Vagina (tissue), 2 donors: ENCODE measurements at places on chromosomes 7 and 10. TPM values are rescaled to one million over a fixed set of nuclear protein-coding genes. Genes with fewer than 3 reads are reported as not detected.
A peak's percentile ranks its signal among the peaks of the same experiment; 100 is the strongest.

- DNase-seq, result peak; percentile 34
- no peak overlapping the region for H3K27ac ChIP-seq
- H3K4me3 ChIP-seq, result no peak overlapping the region
- H3K4me1 ChIP-seq, result no peaks in the 10 kb centered on the region
- H3K27me3 ChIP-seq, result no peaks in the 10 kb centered on the region
- no peaks in the 10 kb centered on the region for H3K36me3 ChIP-seq
Observed at GRCh38 chr10:86300931-86301830, 65.4 kb downstream of the GRID1 start.

DNA sequence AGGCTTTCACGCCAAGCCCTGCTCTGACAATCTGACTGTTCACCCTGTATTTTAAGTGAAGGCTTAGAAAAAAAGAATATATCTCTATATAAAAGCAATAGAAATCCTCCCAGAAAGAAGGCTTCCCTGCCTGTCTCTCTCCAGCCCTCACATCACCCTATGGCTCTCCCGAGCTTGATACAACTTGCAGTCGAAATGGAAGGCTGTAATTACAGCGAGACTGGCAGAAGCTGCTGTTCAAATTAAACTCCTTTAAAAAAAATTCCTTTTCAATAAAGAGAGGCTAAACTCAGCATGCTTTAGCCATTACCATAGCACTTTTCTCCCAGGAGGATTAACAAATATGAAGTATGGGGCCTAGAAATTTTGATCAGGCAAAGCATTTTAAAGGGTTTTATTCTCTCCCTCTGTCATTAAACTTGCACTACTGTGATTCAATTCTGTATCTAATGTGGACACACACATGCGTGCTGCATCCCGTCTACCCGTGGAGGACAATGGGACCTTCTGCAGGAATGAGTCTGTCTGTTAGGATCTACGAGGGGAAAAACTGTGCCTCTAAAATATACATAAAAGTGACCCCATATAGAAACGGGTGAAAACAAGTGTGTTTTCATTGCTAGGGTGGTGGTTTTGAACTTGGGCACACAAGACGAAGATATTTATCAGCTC is 223.8 kb downstream of the USP6NL start:
- H3K4me3 ChIP-seq, result no peak overlapping the region
- DNase-seq, result no peak
- H3K36me3 ChIP-seq, result no peaks in the 10 kb centered on the region
- no peaks in the 10 kb centered on the region for H3K4me1 ChIP-seq

DNA sequence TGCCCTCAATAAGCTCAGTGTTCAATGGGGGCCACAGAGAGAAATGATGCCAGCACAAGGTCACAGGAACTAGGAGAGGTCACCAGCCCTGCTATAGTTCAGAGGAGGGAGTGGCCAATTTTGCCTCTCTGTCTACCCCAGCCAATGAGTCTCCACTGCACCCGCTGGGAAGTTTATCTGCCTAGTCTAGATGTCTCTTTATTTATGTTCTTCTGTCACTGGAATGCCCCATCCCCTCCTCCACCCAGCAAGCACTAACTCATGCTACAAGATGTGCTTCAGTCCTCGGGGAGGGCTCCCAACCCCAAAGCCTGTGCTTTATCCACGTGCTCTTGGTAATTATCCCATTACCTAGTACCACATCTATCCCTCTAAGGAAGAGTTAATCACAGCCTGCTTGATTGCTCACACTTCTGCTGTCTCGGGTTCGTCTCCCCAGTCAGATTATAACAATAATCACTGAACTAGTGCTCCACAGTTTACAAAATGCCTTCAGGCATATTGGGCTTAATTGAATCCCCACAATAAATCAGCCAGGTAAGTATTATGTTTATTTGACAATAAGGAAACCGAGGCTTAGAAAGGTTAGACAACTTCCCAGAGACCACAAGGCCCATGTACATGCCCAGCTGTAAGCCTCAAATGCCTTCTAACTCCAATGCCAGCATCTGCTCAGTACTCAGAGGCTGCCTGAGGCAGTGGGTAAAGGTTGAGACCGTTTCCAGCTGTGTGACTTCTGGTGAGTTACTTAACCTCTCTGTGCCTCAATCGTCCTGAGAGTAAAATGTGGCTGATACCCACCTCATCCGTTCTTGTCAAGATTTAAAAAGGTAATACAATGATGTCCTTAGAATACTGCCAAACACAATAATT is 3.9 kb downstream of the HIP1 start:
- H3K27me3 ChIP-seq, result no peaks in the 10 kb centered on the region
- H3K36me3 ChIP-seq, result no peaks in the 10 kb centered on the region
- H3K4me1 ChIP-seq, result peaks cover 47% of the 10 kb centered on the region

DNA sequence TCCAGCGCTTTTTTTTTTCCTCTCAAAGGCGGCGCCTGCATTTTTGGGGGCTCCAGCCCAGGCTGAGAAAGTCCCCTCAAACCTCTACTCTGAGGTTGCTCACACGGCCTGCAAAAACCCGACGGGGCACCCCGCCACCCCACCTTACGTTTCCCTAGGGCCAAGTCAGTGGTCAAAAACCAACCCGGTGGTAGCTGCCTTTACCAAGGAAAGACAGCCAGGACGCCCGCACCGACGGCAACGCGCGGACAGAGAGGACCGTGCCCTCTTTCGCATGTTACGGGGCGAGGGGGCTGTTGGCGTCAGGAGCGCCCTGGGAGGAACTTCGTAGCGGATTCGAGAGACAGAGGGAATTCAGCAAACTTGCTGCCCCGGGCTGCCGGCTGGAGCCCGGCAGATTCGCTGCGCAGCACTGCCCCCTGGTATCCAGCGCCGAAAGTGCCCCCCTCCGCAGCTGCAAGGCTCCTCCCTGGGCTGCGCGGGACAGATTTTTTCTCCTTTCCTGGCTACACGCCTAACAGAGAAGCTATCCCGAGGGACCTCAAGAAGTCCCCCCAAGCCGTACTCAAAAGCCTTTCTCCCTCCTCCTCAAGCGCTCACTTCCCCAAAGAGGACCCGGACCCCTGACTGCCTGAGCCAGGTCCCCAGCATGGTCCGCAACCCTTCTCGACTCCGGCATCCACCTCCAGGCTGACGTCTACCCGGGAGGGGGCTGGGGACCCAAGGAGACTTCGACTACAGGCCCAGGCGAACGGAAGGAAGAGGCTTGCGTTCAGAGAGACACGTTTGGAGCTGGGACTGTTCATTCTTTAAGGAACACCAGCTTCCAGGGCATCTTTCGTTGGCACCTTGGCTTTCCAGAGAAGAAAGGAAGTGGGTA is 27.7 kb upstream of the VAX1 start:
- no peaks in the 10 kb centered on the region for H3K36me3 ChIP-seq
- no peak for DNase-seq
- H3K4me3 ChIP-seq, result no peak overlapping the region
- H3K27ac ChIP-seq, result no peak overlapping the region
- peaks cover 31% of the 10 kb centered on the region for H3K27me3 ChIP-seq

The VWC2 gene
- total RNA-seq, result under 0.01 TPM

DNA sequence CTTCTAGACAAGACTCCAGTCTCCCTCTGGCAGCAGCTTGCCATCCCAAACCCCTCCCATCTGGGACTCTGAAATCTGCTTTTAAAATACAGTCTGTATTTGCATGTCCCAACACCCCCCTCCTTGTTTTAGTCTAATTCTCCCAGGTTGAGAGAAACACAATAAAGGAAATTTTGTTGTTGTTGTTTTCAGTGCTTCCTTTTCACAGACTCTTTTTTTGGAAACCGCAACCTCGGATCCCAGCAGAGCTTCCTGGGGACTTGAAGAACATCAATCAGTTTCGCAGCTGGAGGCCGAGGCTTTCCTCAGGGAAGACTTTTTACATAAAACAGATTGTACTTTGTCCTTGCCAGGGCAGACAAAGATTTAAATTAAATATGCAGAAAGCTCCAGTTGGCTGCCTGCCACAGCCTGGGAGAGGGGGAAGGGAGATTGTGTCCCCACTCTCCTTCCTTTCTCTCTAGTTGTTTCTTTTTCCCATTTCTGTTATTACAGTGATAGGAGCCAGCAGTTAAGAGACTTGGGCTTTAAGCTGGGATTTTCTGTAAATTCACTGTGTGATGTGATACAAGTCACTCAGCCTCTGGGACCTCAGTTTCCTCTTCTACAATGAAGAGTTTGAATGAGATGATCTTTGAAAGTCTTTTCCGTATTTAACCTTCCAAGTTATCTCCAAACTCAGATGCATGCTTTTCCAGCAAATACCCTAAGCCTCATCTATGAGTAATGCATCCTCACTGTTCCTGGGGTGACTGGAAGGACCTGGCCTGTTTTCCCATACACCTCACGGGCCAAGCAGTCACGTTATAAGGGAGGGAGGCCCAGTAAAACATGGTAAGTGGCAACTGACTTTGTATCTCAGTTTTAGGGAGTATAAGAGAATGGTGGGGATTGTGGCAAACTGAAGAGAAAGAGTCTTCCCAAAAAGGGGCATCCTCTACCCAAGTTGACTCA is 192.3 kb downstream of the REEP3 start:
- H3K27me3 ChIP-seq, result no peaks in the 10 kb centered on the region
- H3K36me3 ChIP-seq, result no peaks in the 10 kb centered on the region
- H3K4me3 ChIP-seq, result no peak overlapping the region

- no peaks in the 10 kb centered on the region for H3K27me3 ChIP-seq
- no peak for DNase-seq
- H3K27ac ChIP-seq, result peak overlapping the region; percentile 22
- no peaks in the 10 kb centered on the region for H3K36me3 ChIP-seq
- no peak overlapping the region for H3K4me3 ChIP-seq
Observed at GRCh38 chr10:118832241-118832651, 77.5 kb upstream of the CACUL1 start.

GRCh38 chr7:13028825-13029099 is 341.3 kb downstream of the ARL4A start:
- no peak overlapping the region for H3K27ac ChIP-seq
- no peaks in the 10 kb centered on the region for H3K27me3 ChIP-seq
- DNase-seq, result no peak

The ARHGAP19 gene
- 3.9 TPM for total RNA-seq

DNA sequence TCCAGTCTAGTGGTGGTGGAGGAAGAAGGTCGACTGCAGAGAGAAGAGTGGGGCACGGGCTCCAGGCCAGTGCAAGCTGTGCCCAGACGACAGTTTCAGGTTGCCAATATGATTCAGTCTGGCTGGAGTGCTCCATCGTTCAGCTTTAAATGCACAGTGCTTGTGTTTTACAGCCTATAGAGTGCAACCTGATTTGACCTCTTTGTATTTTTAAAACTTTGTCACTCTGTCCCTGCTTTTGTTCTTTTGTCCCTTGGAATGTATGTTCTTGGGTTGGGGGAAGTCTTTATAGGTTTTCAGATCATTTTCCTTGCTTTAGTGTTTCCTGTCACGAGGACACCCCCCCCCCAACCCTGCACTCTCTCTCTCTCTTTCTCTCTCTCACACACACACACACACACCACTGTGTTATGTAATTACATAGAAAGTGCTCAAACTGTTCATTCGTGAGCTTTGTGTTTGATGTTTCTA is 198.0 kb downstream of the CAMK1D start:
- no peaks in the 10 kb centered on the region for H3K4me1 ChIP-seq
- H3K36me3 ChIP-seq, result no peaks in the 10 kb centered on the region
- no peak for DNase-seq
- H3K27ac ChIP-seq, result no peak overlapping the region

GRCh38 chr7:98700533-98700932 is 83.4 kb downstream of the NPTX2 start:
- no peaks in the 10 kb centered on the region for H3K4me1 ChIP-seq
- H3K27ac ChIP-seq, result no peak overlapping the region
- no peak for DNase-seq
- H3K27me3 ChIP-seq, result no peaks in the 10 kb centered on the region

GRCh38 chr7:102813191-102814024 is 64.6 kb downstream of the FAM185A start:
- no peak for DNase-seq
- H3K4me1 ChIP-seq, result no peaks in the 10 kb centered on the region
- no peak overlapping the region for H3K4me3 ChIP-seq
- no peak overlapping the region for H3K27ac ChIP-seq
- no peaks in the 10 kb centered on the region for H3K27me3 ChIP-seq
- H3K36me3 ChIP-seq, result no peaks in the 10 kb centered on the region

The PTPN12 gene
- total RNA-seq, result 106 TPM

- no peak for DNase-seq
- H3K27ac ChIP-seq, result no peak overlapping the region
- H3K27me3 ChIP-seq, result no peaks in the 10 kb centered on the region
- peaks cover 12% of the 10 kb centered on the region for H3K4me1 ChIP-seq
- H3K4me3 ChIP-seq, result no peak overlapping the region
Observed at GRCh38 chr7:2721842-2722241, 33.8 kb downstream of the AMZ1 start.

- no peak overlapping the region for H3K4me3 ChIP-seq
- no peaks in the 10 kb centered on the region for H3K36me3 ChIP-seq
- no peaks in the 10 kb centered on the region for H3K27me3 ChIP-seq
- no peak overlapping the region for H3K27ac ChIP-seq
- H3K4me1 ChIP-seq, result no peaks in the 10 kb centered on the region
Observed at GRCh38 chr10:34241226-34242000, 573.7 kb downstream of the PARD3 start.

DNA sequence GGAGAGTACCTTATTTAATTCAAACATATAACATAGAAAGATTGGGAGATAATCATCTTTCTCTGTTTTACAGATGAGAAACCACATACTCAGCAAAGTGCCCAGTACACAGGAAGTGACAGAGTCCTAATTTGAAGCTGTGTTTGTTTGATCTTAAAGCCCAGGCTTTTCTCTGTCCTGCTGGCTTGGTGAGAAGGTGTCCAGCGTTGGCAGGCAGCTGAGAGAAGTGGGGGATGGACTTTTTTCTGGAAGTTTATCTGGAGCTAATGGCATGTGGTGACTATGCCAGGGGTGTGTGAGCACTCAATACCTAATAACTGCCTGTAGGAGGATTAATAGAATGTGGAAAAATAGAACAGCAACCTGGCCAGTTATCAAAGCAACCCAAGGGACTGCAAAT is 60.8 kb downstream of the NPSR1 start:
- no peak overlapping the region for H3K27ac ChIP-seq
- H3K4me3 ChIP-seq, result no peak overlapping the region
- H3K36me3 ChIP-seq, result no peaks in the 10 kb centered on the region
- no peaks in the 10 kb centered on the region for H3K27me3 ChIP-seq
- no peaks in the 10 kb centered on the region for H3K4me1 ChIP-seq

DNA sequence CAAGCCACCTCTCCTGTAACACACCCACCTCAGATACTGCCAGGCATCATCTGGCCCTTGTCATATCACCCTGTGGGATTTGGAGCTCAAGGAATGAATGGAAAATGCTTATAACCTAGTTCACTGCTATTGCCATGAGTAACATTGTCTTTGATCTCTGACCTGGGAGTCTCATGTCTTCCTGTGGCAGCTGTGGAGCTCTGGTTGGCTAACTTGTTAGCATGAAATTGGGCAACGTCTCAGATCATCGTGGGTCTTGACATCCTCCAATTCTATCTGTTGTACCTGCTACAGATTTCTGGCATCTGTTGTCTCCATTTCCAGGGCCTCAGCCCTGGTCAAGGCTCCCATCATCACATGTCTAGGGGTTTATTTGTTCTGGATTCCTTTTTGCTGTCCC is 2.2 kb upstream of the TMEM270 start:
- H3K4me3 ChIP-seq, result no peak overlapping the region
- DNase-seq, result no peak
- peaks cover 5% of the 10 kb centered on the region for H3K4me1 ChIP-seq

DNA sequence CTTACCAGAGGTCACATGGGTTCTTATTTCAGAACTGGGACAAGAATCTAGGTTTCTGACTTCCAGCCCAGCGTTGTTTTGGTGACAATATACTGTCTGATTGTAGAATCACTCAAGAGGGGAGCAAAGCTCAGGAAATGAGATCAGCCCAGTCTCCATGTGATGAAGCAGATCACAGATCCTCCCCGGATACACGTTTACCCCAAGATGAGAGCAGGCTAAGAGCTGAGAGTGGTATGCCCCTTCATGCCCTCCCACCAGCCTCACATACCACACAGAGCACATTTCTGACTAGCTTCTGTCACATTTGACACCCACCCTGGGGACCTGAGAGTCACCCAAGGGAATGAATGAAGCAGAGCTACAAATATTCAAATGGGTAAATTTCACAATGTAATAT is 27.1 kb upstream of the PRKCQ start:
- H3K4me3 ChIP-seq, result no peak overlapping the region
- DNase-seq, result no peak
- H3K4me1 ChIP-seq, result peaks cover 8% of the 10 kb centered on the region
- H3K27ac ChIP-seq, result no peak overlapping the region
- no peaks in the 10 kb centered on the region for H3K36me3 ChIP-seq
